Stimulated activated naive CD8-positive, alpha-beta T cell treated with anti-CD3 and anti-CD28 coated beads, Interleukin-15, amount 100 ng/mL, for 72 hours (primary cell): ENCODE measurements at places on chromosomes 3 and 15.

DNA sequence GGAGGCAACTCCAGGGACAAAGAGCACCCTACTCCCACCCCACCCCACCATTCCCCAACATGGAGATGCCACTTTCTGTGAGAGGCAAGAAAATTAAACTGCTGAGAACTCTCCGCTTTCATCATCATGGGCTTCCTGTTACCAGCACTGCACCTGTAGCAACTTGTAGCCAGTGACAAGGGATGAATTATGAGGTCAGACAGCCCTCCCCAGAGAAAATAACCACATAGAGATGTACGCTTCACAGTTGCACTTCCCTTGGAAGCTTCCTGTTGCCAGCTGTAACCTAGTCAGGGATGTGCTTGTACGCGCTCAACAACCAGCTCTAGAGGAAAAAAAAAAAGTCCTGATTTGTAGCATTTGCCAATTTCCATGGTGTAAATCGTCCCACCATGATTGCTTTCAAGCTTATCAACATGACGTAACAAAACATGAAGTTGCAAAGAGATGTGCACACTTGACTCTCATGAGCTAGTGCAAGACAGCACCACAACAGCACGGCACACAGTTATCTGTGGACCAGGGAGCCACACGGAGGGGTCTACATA lies 145.4 kb downstream of the RAB11A start:
- no peak for DNase-seq

DNA sequence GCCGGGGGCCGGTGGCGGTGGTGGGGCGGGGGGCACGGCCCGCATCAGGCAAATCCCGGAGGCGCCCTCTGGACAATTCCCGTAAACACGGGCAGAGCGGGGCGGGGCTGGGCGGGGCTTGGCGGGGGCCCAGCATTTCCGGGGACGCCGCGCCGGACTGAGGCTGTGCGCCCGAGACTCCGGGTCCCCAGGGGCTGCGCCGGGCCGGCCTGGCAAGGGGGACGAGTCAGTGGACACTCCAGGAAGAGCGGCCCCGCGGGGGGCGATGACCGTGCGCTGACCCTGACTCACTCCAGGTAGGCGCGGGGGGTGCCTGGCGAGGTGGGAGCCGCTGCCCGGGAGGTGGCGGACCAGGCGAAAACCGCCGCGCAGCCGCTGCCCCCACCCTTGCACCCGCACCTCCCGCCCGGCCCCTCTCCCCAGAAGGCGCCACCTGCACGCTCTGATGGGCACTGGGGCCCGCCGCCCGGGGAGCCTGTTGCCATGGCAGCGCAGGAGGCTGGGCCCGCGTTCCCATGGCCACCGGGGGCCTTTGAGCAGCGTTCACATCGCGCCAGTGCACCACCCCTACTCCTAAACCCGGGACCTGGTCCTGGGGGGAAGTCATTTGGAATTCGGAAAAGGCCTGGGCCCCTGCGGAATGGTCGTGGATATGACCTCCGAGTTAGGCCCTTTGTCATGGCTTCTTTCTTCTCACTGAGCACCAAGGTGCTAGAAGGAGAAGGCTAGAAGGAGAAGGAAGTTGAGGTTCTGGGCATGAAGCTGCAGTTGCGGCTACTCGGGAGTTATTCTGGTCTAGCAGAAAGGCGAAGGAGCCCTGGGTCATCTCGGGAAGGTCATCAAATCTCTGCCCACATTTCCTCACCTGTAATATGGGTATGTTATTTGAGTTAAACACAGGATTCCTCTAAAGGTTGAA lies 16.1 kb upstream of the SEMA4B start:
- DNase-seq = peak; percentile 55

DNA sequence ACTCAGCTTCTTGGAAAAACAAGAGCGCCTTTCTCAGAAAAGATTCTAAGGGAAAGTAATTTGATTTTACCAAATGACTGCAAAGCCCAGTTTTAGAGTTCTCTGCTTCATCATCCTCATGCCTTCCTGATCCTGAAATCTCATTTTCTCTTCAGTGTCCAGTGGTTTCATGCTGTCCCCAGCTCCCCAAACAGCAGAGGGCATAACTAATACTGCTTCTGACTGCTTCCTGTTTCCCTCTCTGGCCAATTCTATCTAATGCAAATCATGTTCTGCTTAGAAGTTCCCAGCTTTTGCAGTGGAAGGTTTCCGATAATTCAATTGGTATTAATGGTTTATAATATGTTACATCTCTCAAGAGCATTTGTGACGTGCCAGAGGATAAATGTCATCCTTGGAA lies 161.1 kb downstream of the CLSTN2 start:
- DNase-seq = no peak

DNA sequence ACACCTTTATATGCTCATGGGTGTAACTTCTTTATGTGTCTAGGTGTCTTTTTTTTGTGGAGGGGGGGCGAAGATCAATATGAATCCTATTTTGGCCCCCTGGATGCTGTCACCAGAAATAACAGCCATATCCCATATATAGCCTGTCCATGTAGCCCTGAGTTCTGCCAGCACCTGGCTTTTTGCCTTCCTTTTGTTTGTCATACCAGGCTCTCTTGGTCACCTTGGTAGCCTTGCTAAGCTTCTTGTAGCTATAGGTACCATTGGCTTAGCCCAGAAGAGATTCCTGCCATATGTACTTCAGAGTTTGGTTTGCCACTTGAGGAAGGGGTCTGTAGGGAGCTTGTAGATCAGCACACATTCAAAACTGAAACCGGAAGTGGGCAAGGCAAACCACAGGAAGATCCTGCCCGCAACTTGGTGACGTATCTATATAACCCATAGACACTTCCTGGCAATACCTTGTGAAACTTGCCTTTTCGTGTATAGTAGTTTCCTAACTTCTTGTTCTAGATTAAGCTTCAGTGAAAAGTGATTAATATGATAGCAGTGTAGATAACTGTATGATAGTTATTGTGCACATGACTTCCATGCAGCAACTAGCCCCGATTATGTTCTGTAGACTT lies 11.9 kb downstream of the RASA2 start:
- peak; percentile 82 for DNase-seq

- no peak for DNase-seq
Observed at GRCh38 chr15:94972314-94972713, 741.0 kb downstream of the MCTP2 start.

- no peak for DNase-seq
Observed at GRCh38 chr3:5004319-5005152, 25.3 kb downstream of the BHLHE40 start.

DNA sequence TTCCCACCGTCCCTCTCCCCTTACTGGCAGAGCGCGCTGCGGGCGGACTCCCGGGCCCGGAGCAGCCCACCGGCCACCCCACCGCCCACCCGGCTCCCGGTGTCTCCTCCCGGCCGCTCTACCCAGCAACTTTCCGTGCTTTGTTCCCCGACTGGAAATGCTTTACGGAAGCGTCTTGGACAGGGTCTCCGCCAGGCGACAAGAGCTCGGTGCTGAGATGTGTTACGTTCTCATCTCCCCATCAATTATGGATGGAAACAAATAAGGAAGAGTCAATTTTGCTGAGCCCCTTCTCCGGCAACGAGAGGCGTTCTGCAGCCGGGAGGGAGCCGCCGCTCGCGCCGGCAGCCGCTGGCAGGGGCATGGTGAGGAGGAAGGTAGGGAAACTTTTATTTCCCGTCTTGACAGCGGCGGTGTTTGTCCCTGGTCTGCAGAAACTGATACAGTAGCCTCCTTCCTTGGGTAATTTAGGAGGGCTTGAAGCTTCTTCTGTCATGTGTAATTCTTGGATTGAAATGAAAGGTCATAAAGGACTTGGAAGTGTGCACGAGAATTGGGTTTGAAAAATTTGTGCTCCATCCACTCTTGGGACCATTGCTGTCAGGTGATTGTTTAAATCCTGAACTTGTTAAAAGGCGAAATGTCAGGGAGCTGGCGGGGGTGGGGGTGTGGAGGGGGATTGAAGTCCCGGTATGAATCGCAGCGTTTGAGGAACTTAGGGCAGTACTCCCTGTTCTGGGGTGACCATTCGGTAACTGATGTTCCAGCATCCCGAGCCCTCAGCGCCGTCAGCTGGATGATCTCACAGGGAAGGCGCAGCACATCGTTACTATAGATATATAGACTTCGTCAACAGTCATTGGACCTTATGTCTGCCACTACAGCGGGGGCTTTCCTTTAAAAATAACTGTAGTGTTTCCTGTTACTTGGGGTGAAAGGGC lies 1.5 kb downstream of the SEMA6D start:
- DNase-seq = no peak

DNA sequence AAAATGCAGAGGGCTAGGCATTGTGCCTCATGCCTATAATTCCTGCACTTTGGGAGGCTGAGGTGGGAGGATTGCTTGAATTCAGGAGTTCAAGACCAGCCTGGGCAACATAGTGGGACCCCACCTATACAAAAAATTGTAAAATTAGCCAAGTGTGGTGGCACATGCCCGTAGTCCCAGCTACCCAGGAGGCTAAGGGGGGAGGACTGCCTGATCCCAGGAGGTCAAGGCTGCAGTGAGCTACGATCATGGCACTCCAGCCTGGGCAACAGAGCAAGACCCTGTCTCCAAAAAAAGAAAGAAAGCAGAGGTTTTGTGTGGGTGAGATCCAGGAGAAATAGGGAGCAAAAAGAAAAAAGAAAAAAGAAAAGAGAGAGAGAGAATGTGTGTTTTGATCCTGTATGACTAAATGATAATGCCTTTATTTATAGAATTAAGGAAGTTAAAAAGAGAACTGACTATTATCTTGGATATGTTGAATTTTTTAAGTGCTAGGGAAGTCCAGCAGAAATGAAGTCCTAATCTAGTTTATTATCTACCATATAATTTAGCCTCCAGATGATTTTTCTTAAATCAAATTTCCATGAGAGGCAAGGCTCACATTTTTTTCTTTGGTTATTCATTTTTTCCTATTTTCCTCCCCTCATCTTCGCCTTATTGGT lies 4.8 kb downstream of the TTBK2 start:
- no peak for DNase-seq

DNA sequence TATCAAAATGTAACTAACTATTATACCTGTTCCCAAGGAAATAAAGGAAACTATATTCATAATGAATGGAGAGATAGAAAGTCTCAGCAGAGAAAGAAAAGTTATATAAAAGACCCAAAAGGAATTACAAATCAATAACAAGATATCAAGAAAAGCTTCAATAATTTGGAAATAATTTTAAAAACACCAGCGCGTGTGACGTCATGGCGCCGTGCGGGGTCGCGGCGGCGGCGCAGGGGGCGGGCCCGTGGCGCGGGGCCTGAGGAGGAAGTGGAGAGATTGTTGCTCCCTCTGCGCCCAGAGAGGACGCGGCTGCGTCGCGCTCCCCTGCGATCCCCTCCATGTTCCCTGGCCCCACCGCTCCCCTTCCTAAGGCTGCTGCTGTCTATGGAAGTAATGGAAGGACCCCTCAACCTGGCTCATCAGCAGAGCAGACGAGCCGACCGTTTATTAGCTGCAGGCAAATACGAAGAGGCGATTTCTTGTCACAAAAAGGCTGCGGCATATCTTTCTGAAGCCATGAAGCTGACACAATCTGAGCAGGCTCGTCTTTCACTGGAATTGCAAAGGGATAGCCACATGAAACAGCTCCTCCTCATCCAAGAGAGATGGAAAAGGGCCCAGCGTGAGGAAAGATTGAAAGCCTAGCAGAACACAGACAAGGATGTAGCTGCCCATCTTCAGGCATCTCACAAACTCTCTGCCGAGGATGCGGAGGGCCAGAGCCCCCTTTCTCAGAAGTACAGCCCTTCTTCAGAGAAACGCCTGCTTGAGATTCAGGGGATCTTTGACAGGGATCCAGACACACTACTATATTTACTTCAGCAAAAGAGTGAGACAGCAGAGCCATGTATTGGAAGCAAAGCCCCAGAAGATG lies 4.1 kb downstream of the XCR1 start:
- no peak for DNase-seq

DNA sequence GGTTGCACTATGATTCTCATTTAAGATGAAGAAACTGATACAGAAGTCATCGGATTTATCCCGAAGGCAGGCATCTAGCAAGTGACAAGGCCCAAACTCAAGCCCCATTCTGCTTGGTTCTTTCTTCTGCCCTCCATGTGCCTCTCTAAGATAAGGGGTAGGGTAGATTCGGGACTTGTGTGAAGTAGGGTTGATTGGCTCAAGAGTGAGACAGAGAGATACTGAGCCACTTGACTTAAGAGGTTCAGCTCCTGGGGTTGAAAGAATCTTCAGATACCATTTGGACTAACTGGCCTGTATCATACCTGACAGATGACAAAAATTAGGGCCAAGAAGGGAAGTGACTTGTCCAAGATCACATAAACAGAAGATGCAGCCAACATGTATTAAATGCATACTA lies 891 bp downstream of the RFT1 start:
- DNase-seq = no peak

GRCh38 chr3:169659096-169659819 lies 4.3 kb downstream of the MECOM start:
- DNase-seq = no peak

DNA sequence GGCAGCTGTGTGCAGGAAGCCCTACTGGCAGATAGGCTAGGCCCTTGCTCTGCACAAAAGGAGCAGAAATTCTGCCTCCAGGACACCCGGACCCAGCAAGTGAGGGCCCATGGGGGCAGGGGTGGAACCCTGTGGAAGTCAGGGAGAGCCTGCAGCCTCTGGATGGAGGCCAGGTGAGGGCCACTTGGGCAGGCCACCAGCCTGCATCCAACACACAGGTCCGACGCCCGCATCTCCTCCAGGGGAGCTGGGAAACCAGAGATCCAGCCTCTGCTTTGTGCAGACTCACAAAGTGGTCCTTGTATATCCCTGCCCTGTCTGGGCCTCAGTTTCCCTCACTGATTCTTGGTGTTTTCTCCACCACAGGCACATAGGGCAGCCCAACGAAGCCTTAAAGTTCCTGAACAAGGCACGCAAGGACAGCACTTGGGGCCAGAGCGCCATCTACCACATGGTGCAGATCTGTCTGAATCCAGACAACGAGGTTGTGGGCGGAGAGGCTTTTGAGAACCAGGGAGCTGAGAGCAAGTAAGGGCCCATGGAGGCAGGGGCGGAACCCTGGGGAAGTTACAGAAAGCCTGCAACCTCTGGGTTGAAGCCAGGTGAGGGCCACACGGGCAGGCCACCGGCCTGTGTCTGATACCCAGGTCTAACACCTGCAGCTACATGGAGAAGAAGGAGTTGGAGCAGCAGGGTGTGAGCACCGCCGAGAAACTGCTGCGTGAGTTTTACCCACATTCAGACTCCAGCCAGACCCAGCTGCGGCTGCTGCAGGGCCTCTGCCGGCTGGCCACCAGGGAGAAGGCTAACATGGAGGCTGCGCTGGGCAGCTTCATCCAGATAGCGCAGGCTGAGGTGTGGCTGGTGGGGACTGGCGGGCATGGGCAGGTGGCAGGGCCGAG lies 16.6 kb downstream of the CSRNP1 start:
- DNase-seq = no peak

DNA sequence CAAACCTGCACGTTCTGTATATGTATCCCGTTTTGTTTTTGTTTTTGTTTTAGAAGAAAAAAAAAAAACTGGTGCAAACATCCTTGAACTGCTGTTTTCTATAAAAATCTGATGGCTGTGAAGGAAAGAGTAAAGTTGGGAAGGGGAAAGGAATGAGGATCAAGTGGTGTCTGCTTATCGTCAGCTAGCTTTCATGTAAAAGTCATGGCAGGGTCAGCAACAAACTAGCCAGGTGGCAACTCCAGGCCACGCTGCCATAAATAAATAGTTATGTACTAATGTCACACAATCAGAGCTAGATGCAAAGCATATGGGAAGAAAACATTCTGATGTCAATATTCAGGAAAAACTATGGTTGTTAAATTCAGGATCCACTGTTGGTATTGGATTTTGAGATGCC lies 2.3 kb upstream of the CDIN1 start:
- no peak for DNase-seq

GRCh38 chr3:127206611-127207516 lies 13.9 kb downstream of the PRR23E start:
- DNase-seq = no peak
